ENCODE measurements at places on chromosomes 1 and 21. TPM values are rescaled to one million over a fixed set of nuclear protein-coding genes. Genes with fewer than 3 reads are reported as not detected.

DNA sequence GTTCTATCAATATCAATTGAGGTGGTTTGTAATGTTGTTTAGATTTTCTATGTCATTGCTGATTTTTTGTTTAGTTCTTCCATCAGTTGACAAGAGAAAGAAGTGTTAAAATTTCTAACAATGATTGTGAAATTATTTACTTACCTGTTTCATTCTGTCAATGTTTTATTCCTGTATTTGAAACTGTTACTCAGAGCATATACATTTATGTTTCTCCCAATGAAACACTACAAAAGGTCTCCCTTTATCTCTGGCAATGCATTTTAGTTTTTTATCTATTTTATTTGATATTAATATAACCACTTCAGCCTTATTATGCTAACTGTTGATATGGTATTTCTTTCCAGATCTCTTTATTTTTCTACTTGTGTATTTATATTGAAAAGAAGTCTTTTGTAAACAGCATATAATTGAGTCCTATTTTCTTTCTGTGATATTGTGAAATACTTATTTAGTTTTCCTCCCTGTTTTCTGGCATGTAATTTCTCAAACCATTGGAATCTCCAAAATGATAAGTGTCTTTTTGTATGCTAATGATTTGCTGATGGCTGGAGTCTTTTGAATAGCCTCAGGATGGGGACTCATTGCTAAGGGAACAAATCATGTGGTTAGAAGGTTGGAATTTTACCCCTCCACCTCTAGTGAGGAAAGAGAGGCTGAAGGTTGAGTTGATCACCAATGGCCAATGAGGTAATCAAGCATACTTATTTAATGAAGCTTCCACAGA lies 122.0 kb downstream of the ADSS2 start:
- no peaks in the 10 kb centered on the region for H3K27me3 ChIP-seq
- no peak for DNase-seq
- no peaks in the 10 kb centered on the region for H3K36me3 ChIP-seq
- H3K4me1 ChIP-seq: no peaks in the 10 kb centered on the region
- no peak overlapping the region for H3K4me3 ChIP-seq

TDRD5 gene
- total RNA-seq: not detected

TTC13 gene
- 18.5 TPM for total RNA-seq

DNA sequence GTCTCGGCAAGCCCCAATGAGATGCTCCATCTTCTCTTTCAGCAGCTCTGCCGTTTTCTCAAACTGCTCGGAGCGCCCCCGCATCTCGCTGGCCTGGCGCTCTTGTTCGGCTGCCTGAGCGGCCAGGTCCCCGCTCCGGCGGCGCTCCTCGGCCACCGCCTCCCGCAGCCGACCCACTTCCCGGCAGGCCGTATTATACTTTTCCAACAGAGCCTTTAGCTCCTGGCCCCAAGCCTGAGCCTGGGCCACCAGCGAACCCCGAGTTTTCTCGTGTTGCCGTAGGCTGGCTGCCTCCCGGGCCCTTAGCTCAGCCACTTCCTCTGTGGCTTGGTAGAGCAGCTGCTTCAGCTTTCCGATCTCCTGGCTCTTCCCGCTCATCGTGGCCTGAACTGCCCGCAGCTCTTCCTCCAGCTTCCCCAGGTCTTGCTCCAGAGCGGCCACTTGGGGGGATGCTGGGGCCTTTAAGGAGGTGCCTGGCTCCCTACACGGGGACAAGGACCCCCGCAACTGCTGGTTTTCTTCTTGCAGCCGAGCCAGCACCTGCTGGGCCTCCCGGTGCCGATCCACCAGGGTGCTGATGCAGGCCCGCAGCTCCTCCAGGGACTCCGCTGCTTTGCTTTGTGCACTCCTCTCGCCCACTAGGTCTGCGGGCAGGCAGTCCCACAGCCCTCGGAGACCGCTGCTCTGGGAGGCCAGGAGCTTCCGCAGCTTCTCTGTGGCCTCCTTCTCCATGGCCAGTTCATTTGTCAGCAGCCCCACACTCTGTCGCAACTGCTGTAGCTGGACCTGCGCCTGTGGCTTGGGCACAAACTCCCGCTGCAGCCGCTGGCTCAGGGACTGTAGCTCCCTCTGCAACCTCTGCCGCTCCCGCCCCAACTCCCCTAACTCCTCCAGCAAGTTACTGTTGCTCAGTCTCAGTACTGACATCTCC lies 13.4 kb upstream of the PIAS3 start:
- peak; percentile 88 for DNase-seq
- H3K4me1 ChIP-seq: peaks cover 18% of the 10 kb centered on the region
- no peaks in the 10 kb centered on the region for H3K27me3 ChIP-seq

GRCh38 chr1:173002891-173003838 lies 47.6 kb downstream of the TNFSF18 start:
- no peaks in the 10 kb centered on the region for H3K4me1 ChIP-seq
- no peaks in the 10 kb centered on the region for H3K27me3 ChIP-seq
- H3K36me3 ChIP-seq: no peaks in the 10 kb centered on the region
- H3K27ac ChIP-seq: no peak overlapping the region
- no peak overlapping the region for H3K4me3 ChIP-seq
- no peak for DNase-seq

AGO4 gene
- total RNA-seq: 21.7 TPM

ATP1A4 gene
- 0.47 TPM for total RNA-seq

- DNase-seq: no peak
- peak overlapping the region; percentile 53 for H3K27ac ChIP-seq
- peaks cover 75% of the 10 kb centered on the region for H3K4me1 ChIP-seq
- no peak overlapping the region for H3K4me3 ChIP-seq
Measured at GRCh38 chr1:6822530-6823359, 37.5 kb downstream of the CAMTA1 start.

GRCh38 chr1:53442299-53442698 lies 16.9 kb upstream of the DMRTB1 start:
- no peaks in the 10 kb centered on the region for H3K27me3 ChIP-seq
- H3K4me3 ChIP-seq: no peak overlapping the region
- no peaks in the 10 kb centered on the region for H3K36me3 ChIP-seq
- no peaks in the 10 kb centered on the region for H3K4me1 ChIP-seq
- H3K27ac ChIP-seq: no peak overlapping the region

GRCh38 chr1:25967308-25967707 lies 30.6 kb downstream of the PAFAH2 start:
- H3K27me3 ChIP-seq: no peaks in the 10 kb centered on the region
- no peaks in the 10 kb centered on the region for H3K4me1 ChIP-seq
- no peak overlapping the region for H3K27ac ChIP-seq
- H3K36me3 ChIP-seq: no peaks in the 10 kb centered on the region
- H3K4me3 ChIP-seq: no peak overlapping the region

DNA sequence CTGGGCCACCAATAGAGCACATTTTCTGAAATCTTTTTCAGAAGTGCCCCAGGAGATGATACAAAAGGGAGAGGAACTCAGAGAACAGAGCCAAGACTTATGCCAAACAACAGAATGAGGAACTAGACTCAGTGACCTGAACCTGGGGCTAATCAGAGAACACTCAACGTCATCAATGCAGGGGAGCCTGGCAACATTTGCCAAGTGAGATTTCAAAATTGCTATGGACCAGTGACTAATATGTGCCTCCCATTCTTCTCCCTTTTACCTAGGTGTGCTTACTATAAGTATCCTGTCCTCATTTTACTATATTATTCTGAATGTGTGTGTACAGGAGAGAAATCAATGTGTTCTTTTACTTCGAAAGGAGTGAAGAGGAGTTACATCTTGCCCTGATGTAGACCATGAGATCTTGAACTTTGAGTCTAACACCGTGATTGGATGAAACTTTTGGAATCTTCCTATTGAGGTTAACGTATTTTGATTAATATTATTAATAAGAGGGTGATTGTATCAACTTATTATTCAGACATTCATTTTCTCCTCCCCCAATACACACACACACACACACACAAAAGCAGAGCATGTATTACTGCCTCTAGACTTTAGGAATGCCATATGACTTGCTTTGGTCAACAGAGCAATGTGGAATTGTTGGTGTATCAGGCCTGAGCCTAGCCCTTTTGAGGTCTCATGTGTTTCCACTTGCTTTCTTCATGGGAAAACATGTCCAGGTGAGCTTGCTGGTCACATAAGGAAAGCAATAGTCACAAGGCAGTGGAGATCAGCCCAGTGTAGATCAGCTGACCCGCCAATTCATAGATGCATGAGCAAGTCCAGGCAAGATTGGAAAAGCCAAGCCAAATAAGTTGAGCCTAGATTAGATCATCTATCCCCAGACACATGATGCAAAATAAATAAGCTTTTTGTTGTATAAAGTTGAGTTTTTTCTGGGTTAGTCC lies 80.3 kb upstream of the ETS2 start:
- H3K4me1 ChIP-seq: no peaks in the 10 kb centered on the region
- no peaks in the 10 kb centered on the region for H3K36me3 ChIP-seq
- H3K4me3 ChIP-seq: no peak overlapping the region
- H3K27ac ChIP-seq: no peak overlapping the region
- DNase-seq: no peak

DNA sequence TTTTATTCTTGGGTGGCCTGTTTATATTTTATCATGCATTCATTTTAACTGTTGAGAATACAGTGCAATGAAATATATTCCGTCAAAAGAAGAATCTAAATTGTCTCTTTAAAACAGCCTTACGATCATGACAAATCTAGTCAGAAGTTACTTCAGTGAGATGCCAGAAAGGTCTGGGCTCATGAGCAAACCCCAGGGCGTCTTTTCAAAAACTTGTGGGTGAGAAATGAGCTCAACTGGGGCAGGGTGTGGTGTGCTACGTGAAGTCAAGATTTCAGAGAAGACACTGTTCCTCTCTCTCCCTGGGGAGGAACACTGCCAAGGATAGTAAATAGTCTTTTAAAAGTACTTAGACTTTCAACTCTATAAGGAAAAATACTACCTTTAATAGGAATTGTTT lies 13.4 kb upstream of the UAP1 start:
- H3K4me3 ChIP-seq: no peak overlapping the region
- H3K27me3 ChIP-seq: no peaks in the 10 kb centered on the region
- H3K4me1 ChIP-seq: no peaks in the 10 kb centered on the region
- H3K27ac ChIP-seq: peak overlapping the region; percentile 57

- H3K4me1 ChIP-seq: peaks cover 7% of the 10 kb centered on the region
- no peak for DNase-seq
- H3K36me3 ChIP-seq: no peaks in the 10 kb centered on the region
- H3K27ac ChIP-seq: no peak overlapping the region
- H3K4me3 ChIP-seq: no peak overlapping the region
Measured at GRCh38 chr1:53046930-53047329, 15.1 kb upstream of the PODN start.

CASQ2 gene
- 16.5 TPM for total RNA-seq

HTR6 gene
- total RNA-seq: not detected
